Suprapubic skin (tissue), 4 donors: ENCODE measurements at places on chromosomes 2 and 18.

DNA sequence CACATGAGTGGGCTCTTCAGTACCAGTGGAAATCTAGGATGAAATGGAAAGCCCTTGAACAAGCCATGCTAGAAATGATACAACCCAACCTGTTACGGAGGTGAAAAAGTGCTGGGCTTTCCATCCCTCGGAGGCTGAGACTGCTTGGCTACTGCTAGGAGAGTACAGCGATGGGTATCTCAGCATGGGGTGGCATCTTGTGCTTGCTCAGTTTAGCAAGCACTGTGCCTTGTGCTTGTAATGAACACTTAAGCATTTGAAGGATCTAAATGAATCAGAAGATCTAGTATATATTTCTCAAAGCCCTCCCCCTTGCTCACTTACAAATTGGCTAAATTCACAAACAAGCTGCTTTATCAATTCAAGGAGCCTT, 44.3 kb upstream of the EHBP1 start:
- H3K4me1 ChIP-seq = peaks cover 37% of the 10 kb centered on the region
- H3K27me3 ChIP-seq = no peaks in the 10 kb centered on the region
- no peak for DNase-seq

DNA sequence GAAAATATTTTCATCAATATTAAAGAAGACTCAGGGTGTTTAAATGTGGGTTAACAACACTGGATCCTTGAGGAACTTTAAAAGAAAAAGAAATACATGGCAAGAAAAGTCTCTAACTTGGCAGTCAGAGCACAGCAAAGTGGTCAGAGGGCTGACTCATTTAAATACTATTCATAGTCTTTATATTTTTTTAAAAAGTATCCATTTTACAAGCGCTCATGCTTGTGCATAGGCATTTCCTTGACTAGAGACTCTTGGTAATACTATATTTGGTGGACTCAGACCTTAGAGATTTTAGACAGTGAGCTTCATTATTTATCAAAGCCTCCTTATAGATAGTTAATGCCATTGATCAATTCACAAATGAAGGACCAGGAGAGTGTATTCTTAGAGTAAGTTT, 110.2 kb downstream of the ABCA12 start:
- no peak overlapping the region for H3K4me3 ChIP-seq
- no peaks in the 10 kb centered on the region for H3K4me1 ChIP-seq
- no peaks in the 10 kb centered on the region for H3K36me3 ChIP-seq
- H3K27ac ChIP-seq = no peak overlapping the region
- no peak for DNase-seq
- no peaks in the 10 kb centered on the region for H3K27me3 ChIP-seq

DNA sequence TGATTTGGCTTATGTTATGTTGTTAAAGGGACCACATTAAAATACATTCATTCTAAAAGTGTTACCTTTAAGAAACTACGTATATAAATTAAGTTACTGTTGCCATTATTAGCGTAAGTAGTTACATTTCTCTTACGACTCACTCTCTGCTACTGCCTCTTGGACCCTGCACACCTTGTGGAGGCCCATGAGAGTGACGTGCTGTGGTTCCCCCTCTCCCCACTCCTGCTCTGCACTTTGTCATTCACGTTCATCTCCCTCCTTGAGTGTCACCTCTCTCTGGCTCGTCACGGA, 830 bp upstream of the MERTK start:
- no peak for DNase-seq
- no peaks in the 10 kb centered on the region for H3K36me3 ChIP-seq
- peak overlapping the region; percentile 77 for H3K27ac ChIP-seq
- H3K4me1 ChIP-seq = peaks cover 40% of the 10 kb centered on the region

DNA sequence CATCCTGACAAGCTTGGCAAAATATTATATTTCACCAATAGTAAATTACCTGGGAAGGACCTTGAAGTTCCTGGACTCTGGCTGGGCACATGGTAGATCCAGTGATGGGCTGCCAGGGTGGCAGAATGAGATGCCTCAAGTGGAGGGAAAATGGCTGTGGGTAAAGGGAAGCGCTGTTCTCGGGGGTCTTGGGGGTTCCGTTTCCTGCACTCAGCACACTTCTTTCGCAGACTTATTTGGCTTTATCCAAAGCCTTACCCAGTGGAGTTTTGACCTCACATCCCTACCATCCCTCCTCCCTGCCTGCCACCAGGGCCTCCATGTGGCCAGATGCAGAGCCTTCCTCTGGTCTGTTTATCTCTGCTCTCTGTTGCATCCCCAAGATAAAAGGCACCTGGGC, 654.9 kb upstream of the HS6ST1 start:
- peaks cover 7% of the 10 kb centered on the region for H3K4me1 ChIP-seq
- H3K27ac ChIP-seq = no peak overlapping the region
- no peak for DNase-seq
- no peaks in the 10 kb centered on the region for H3K27me3 ChIP-seq
- no peaks in the 10 kb centered on the region for H3K36me3 ChIP-seq

- peaks cover 8% of the 10 kb centered on the region for H3K4me1 ChIP-seq
- H3K36me3 ChIP-seq = no peaks in the 10 kb centered on the region
- H3K27ac ChIP-seq = no peak overlapping the region
- H3K4me3 ChIP-seq = no peak overlapping the region
- DNase-seq = no peak
- peaks cover 19% of the 10 kb centered on the region for H3K27me3 ChIP-seq
Measured at GRCh38 chr2:132664096-132664495, 5.9 kb downstream of the LYPD1 start.

- no peak overlapping the region for H3K27ac ChIP-seq
- no peaks in the 10 kb centered on the region for H3K36me3 ChIP-seq
- no peak for DNase-seq
- H3K4me1 ChIP-seq = peaks cover 8% of the 10 kb centered on the region
- no peak overlapping the region for H3K4me3 ChIP-seq
Measured at GRCh38 chr2:62014102-62014501, 108.6 kb downstream of the COMMD1 start.

GRCh38 chr18:3703732-3704176, 253.8 kb downstream of the TGIF1 start:
- no peak overlapping the region for H3K4me3 ChIP-seq
- H3K27ac ChIP-seq = no peak overlapping the region
- no peak for DNase-seq

- no peaks in the 10 kb centered on the region for H3K27me3 ChIP-seq
- no peaks in the 10 kb centered on the region for H3K36me3 ChIP-seq
- no peak for DNase-seq
- no peak overlapping the region for H3K4me3 ChIP-seq
- H3K27ac ChIP-seq = no peak overlapping the region
- H3K4me1 ChIP-seq = no peaks in the 10 kb centered on the region
Measured at GRCh38 chr2:119707117-119708087, 28.4 kb downstream of the TMEM177 start.

GRCh38 chr2:210673117-210673516, 116.7 kb downstream of the CPS1 start:
- no peak overlapping the region for H3K27ac ChIP-seq
- no peaks in the 10 kb centered on the region for H3K36me3 ChIP-seq
- no peak for DNase-seq
- H3K4me1 ChIP-seq = no peaks in the 10 kb centered on the region
- H3K27me3 ChIP-seq = no peaks in the 10 kb centered on the region
- H3K4me3 ChIP-seq = no peak overlapping the region

- H3K36me3 ChIP-seq = no peaks in the 10 kb centered on the region
- DNase-seq = no peak
- H3K4me1 ChIP-seq = no peaks in the 10 kb centered on the region
- no peaks in the 10 kb centered on the region for H3K27me3 ChIP-seq
Measured at GRCh38 chr2:173898178-173898668, 67.0 kb downstream of the SP3 start.

- H3K36me3 ChIP-seq = peaks cover 41% of the 10 kb centered on the region
- DNase-seq = no peak
- peaks cover 24% of the 10 kb centered on the region for H3K4me1 ChIP-seq
- no peak overlapping the region for H3K4me3 ChIP-seq
- no peak overlapping the region for H3K27ac ChIP-seq
Measured at GRCh38 chr2:47002031-47002430, 86.4 kb upstream of the MCFD2 start.

- H3K27ac ChIP-seq = no peak overlapping the region
- no peaks in the 10 kb centered on the region for H3K27me3 ChIP-seq
- no peak for DNase-seq
- no peak overlapping the region for H3K4me3 ChIP-seq
- H3K36me3 ChIP-seq = no peaks in the 10 kb centered on the region
- H3K4me1 ChIP-seq = peaks cover 9% of the 10 kb centered on the region
Measured at GRCh38 chr2:46669016-46669415, 189.7 kb downstream of the TMEM247 start.

DNA sequence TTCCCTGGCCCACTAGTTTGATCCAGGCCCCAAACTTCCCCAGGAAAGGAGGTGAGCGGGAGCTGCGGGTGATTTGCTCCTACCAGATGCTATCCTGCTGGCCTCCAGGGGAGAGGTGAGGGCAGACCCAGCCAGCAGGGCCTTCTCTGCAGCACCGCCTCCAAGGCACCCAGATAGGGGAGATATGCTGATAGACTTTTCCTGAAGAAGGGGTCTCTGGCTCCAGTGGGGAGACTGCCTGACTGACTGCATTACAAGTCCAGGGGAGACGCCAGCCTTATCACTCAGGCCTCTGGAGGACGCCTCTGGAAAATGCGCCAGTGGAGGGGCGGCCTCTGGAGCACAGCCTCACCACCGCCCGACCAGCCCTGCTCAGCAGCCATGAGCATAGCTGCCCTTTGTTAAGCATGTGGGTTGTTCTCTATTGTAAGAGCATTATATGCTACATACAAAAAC, 60.6 kb upstream of the SMAD7 start:
- H3K4me1 ChIP-seq = peaks cover 10% of the 10 kb centered on the region
- no peaks in the 10 kb centered on the region for H3K27me3 ChIP-seq
- no peak overlapping the region for H3K4me3 ChIP-seq
- DNase-seq = no peak

- no peaks in the 10 kb centered on the region for H3K36me3 ChIP-seq
- no peak for DNase-seq
- peak overlapping the region; percentile 0 for H3K27ac ChIP-seq
- H3K4me1 ChIP-seq = peaks cover 32% of the 10 kb centered on the region
Measured at GRCh38 chr2:27715318-27716210, 51.9 kb downstream of the SLC4A1AP start.

DNA sequence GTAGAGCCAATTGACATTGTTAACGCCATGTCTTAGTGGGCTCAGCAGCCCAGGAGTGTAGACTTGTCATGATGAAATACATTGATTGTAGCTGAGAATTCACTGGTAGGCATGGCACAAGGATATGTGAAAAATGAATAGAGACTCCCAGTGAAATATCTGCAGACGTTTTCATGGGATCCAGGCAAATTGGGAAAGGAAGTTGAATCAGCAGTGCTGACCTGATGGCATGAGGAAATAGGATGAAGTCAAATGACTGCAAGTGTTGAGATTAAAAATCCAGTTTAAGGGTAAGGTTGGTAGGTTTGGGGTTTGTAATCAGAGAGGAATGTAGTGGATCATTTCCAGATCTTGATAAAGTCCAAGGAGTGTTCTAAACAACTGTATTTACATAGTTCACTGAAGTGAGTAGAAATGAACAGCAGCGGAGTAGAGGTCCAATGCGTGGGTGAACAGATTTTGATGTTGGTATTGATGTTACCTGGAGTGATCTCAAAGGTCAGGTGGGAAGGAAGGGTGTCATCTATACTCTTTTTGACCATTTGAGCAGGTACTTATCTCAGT, 24.6 kb downstream of the INSIG2 start:
- peaks cover 7% of the 10 kb centered on the region for H3K36me3 ChIP-seq
- peaks cover 8% of the 10 kb centered on the region for H3K4me1 ChIP-seq
- H3K27ac ChIP-seq = no peak overlapping the region
- H3K27me3 ChIP-seq = no peaks in the 10 kb centered on the region
- H3K4me3 ChIP-seq = no peak overlapping the region
- DNase-seq = no peak
